ENCODE measurements at places on chromosomes 6 and 20. TPM values are rescaled to one million over a fixed set of nuclear protein-coding genes. Genes with fewer than 3 reads are reported as not detected.
A peak's percentile ranks its signal among the peaks of the same experiment; 100 is the strongest.

Gene FGD2
- 103 TPM for total RNA-seq

Gene GNMT
- total RNA-seq = 2.4 TPM

Gene CABLES2
- 4.5 TPM for total RNA-seq

Gene CRISP2
- 0.83 TPM for total RNA-seq

Gene RAET1G
- total RNA-seq = 0.83 TPM

Gene PROKR2
- total RNA-seq = not detected

Gene ADGRF4
- not detected for total RNA-seq

Gene SPATS1
- total RNA-seq = 1.8 TPM

Gene FAXC
- total RNA-seq = 4.3 TPM

Gene PRR18
- 0.59 TPM for total RNA-seq

Gene OR12D3
- total RNA-seq = not detected

DNA sequence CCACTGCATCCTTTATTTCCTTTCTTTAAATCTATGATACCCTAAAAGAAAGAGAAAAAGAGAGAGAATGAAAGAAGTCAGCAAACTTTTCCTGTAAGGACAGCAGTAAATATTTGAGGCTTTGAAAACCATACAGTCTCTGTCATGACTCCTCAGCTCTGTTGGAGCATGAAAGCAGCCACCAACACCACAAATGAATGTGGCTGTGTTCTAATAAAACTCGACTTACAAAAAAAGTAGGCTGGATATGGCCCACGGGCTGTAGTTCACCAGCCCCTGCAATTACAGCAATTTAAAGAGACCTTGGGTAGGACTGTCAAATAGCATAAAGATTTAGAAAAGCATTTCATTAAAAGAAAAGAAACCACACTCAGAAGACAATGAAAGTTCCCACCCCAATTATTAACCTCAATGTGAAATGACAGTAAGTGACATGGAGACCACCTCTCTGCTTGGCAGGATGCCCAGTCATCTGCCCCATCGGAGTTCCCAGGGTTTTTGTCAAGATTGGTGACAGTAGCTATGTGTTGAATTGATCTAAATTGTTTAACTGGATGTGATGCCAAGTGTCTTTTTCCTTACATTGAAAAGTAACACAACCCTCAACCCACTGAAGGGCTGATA is 50.9 kb downstream of the TNFRSF21 start:
- DNase-seq = no peak

GRCh38 chr20:36805396-36805795 is 31.8 kb upstream of the DSN1 start:
- no peak for DNase-seq

GRCh38 chr6:44614396-44614795 is 226.9 kb downstream of the CDC5L start:
- DNase-seq = no peak

DNA sequence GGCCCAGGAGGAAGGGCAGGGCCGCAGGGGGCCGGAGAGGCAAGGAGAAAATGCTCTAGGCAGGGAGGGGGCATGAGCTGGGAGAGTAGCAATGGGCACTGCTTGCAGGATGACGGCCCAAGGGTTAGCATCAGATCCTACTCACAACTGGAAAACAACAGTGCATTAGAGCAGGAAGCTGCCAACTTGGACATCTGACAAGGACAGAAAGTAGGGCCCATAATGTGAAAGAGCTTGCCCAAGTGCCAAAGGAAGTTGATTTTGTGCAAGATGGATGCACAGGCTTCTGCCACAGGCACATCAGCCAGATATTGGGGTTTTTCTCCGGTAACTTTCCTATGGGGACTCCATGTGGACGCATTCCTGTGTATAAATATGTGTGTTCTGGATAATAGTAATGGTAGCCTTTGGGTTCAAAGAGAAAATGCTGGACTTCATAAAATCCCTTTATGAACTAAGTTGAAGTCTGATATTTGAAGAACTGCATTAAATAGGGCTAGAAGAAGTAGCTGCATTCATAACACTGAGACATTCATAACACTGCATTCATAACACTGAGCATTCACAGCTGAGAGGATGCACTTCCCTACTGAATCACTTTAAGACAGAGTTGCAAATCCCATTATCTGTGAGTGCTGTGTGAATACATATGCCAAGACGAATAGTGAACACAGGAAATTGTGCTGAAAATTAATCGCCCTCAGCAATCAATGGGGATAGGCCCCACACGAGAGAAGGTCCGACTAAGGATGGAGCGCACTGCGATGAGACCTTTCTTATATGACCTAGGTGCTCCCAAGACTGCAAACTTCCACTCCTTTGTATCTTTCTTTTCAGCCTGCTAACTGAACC is 235.6 kb upstream of the PRDM1 start:
- DNase-seq = no peak

GRCh38 chr6:7325750-7326149 is 12.8 kb upstream of the SSR1 start:
- DNase-seq = no peak

GRCh38 chr6:79863566-79863965 is 83.8 kb downstream of the ELOVL4 start:
- no peak for DNase-seq

- DNase-seq = no peak
Observed at GRCh38 chr6:25769983-25770382, 15.4 kb downstream of the SLC17A4 start.

GRCh38 chr20:39862470-39862891 is 826.6 kb downstream of the MAFB start:
- DNase-seq = no peak

GRCh38 chr6:3750317-3751076 is 1.0 kb downstream of the PXDC1 start:
- DNase-seq = peak; percentile 91

DNA sequence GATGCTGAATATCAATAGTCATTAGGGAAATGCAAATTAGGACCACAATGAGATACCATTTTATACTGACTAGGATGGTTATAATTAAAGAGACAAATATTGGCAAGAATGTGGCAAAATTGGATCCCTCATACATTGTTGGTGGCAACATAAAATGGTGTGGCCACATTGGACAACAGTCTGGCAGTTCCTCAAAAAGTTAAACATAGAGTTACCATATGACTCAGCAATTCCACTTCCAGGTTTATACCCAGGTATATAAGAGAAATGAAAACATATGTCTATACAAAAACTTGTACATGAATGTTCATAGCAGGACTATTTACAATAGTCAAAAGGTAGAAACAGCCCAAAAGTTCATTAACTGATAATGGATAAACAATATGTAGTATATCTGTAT is 2.0 kb upstream of the CRIP3 start:
- no peak for DNase-seq

GRCh38 chr20:474581-474980 is 12.2 kb upstream of the TBC1D20 start:
- DNase-seq = no peak

GRCh38 chr6:43176423-43176786 is 5.3 kb downstream of the SRF start:
- no peak for DNase-seq

DNA sequence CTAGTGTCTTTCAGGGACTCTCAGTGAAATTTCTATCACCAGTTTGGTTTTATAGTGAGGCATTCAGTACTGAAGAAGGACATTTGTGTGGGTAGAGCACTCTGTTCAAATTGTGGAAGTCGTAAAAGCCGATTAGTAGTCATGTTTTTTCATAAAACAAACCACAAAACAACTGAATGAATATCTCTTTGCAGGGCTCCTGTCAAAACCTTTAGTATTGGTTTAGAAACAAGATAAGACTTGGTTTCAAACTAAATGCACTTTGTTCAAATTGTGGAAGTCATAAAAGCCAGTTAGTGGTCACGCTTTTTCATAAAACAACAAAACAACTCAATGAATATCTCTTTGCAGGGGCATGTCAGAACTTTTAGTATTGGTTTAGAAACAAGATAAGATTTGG is 23.8 kb downstream of the ADGRF4 start:
- no peak for DNase-seq

All from lower lobe of right lung (tissue), 2 donors.